ENCODE measurements at places on chromosomes 3 and 15. TPM values are rescaled to one million over a fixed set of nuclear protein-coding genes. Genes with fewer than 3 reads are reported as not detected.

Gene CPN2
- total RNA-seq: not detected

Gene ZMYND10
- 1.7 TPM for total RNA-seq

Gene FOXB1
- not detected for total RNA-seq

Gene SUCNR1
- total RNA-seq: not detected

Gene SLC12A1
- not detected for total RNA-seq

Gene CCDC54
- total RNA-seq: not detected

Gene FMN1
- 1.2 TPM for total RNA-seq

Gene TMCO5A
- total RNA-seq: not detected

Gene CD80
- not detected for total RNA-seq

Gene BOC
- 12.2 TPM for total RNA-seq

Gene CPLX3
- total RNA-seq: not detected

Gene ROBO1
- 20.5 TPM for total RNA-seq

Gene LRRC31
- total RNA-seq: not detected

Gene P2RY12
- total RNA-seq: not detected

Gene ENTPD3
- total RNA-seq: not detected

Gene AMOTL2
- 105 TPM for total RNA-seq

Gene ITIH4
- 0.29 TPM for total RNA-seq

Gene AMT
- 0.58 TPM for total RNA-seq

Gene ALS2CL
- total RNA-seq: 2.3 TPM

Gene ERC2
- total RNA-seq: not detected

Gene CFAP44
- total RNA-seq: 0.18 TPM

Gene COL8A1
- total RNA-seq: 114 TPM

Gene CCDC39
- not detected for total RNA-seq

Gene SPINK8
- total RNA-seq: not detected

Gene BCL2A1
- 0.86 TPM for total RNA-seq

Gene NRROS
- total RNA-seq: not detected

Gene KIF7
- 12.8 TPM for total RNA-seq

Gene CHRNA7
- total RNA-seq: not detected

Gene ALPK3
- total RNA-seq: under 0.01 TPM

All from myometrial cell (primary cell).